ENCODE measurements at places on chromosomes 5 and 9.

DNA sequence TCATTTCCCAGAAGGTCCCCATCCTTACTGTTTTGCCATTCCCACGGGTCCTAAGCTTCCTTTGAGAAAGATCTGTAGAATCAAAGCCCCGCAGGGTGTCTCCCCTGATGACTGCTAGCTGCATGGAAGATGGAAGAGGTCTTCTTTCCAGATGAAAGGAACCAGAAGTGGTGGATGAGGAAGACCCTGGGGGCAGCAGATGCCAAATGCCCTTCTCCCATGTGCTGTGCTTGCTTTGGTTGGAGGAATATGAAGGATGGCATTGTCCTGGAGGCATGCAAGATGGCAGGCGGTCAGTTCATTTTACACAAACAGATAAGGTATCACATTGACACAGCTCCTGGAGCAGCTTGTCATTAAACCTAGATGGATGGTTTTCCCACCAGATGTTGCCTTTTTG is 25.8 kb upstream of the CER1 start:
- no peak for DNase-seq

DNA sequence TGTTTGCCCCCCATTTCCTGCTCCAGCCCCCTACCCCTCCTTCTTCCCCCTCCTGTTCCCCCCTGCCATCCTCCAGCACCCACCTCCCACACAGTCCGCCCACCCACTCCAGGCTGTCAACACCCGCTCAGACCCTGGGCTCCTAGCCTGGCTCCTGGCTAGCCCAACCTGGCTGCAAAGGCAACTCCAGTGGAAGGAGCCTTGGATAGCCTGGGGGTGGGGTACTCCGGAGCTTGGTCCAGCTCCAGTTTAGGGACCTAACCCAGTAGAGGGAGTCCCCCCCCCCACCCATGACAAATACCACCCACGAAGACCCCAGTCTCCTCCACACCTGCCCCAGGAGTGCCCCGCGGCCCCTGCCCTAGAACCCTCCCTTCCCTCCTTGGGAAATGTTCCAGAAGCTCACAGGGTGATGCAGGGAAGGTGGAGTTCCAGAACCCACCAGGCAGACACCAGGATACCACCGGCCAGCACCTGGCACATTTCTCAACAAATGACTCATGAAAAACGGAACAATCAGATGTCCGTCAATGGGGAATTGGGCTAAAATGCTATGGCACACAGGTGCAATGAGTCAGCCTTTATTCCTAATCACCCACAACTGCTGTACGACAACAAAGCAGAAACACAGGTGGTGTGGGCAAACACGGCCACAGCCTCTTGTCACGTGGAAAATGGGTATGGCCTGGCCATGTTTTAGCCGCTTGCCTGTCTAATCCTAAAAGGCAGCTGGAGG is 901 bp upstream of the SLC12A7 start:
- DNase-seq = no peak

- DNase-seq = no peak
Observed at GRCh38 chr9:86721843-86722705, 225.2 kb downstream of the GAS1 start.

GRCh38 chr5:91929522-91929817 is 546.4 kb upstream of the ARRDC3 start:
- DNase-seq = no peak

DNA sequence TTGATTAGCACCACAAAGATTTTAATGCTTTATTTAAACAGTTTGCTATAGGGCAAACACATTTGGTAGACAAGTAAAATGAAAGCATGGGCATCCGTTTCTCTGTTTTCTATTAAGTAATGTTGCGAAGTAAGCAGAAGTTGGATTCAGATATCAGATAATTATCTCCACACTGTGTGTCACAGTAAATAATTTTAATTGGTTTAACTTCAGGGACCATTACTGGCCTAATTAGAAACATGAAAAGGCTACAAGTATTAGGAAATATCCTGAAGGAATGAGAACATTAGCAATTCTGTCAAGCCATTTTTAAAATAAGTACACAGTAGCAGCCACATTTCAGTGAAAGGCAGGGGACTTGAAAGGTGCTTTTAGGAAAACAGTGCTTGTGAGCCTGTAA is 975.4 kb downstream of the NR2F1-AS1 start:
- no peak for DNase-seq

GRCh38 chr5:124742983-124743601 is 3.3 kb downstream of the ZNF608 start:
- DNase-seq = no peak

DNA sequence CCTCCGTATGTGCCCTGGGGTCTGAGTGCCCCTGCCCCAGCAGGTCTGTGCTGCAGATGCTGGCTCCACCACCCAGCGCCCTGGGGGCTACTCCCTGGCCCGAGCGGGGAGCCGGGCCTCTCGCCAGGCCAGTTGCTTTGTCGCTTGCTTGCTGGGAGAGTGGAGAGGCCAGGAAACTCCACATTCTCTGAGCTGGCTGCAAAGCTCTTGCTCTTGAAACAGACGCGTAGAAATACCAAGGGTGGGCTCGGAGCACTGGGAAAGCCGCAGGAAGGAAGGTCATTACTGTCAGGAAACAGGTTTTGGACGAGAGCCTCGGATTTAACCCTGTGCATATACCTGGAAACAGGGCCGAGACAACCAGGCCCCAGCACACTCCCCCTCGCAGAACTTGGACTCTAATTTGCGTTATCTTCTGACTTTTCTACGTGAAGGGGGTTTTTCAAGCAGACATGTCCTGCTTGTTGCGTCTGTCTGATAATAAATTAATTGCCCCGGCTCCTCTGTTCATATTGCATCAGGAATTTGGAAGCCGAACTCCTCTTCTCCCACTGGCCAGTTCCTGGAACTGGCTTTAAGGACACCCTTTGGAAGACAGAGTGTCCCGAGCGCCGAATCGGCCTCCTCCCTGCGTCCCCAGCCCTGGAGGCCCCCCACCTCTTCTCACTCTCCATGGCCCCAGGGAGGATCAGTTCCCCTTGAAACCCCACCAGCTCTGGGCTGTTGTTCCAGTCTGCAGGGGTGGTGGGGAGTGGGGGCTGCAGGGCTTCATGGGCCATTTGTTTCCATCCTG is 11.2 kb downstream of the ADAMTSL2 start:
- no peak for DNase-seq

- no peak for DNase-seq
Observed at GRCh38 chr9:21029661-21030060, 1.8 kb downstream of the HACD4 start.

GRCh38 chr9:115264313-115264712 is 146.4 kb upstream of the TNC start:
- no peak for DNase-seq

- no peak for DNase-seq
Observed at GRCh38 chr5:148887123-148887881, 60.9 kb downstream of the ADRB2 start.

DNA sequence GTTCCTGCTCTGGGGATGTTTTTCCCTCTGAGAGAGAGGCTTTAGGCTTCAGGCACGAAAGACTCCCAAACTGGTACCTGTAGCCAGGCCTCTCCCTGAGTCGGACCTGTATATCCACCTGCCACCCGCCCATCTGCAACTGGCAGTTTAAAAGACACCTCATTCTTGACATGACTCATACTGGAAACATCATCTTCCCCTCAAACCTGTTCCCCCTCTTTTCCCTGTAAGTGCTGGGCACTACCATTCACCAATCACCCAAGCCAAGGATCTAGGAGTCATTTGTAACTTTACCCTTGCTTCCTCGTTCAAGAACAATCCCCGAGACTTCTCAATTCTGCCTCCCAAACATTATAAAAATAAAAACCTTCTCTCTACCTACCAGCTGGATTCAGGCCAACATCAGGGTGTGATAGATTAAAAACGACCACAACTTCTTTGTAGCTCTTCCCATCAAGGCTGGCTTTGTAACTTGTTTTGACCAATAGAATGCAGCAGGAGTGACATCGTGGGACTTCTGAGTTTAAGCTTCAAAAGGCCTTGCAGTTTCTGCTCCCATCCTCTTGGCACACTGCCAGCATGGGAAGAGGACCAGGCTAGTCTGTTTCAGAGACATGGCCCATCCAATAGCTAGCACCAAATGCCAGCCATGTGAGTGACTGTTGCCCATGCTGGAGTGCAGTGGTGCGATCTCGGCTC is 1.8 kb upstream of the WDR31 start:
- no peak for DNase-seq

GRCh38 chr9:75687359-75687953 is 203.0 kb upstream of the PCSK5 start:
- no peak for DNase-seq

GRCh38 chr9:12921621-12922020 is 146.8 kb downstream of the LURAP1L start:
- DNase-seq = no peak

All from stimulated activated CD8-positive, alpha-beta memory T cell treated with anti-CD3 and anti-CD28 coated beads, Interleukin-7, amount 100 ng/mL, for 48 hours (primary cell).